ENCODE measurements at places on chromosomes 5 and 9. TPM values are rescaled to one million over a fixed set of nuclear protein-coding genes. Genes with fewer than 3 reads are reported as not detected.
A peak's percentile ranks its signal among the peaks of the same experiment; 100 is the strongest.

Gene MSMP
- 0.61 TPM for total RNA-seq

DNA sequence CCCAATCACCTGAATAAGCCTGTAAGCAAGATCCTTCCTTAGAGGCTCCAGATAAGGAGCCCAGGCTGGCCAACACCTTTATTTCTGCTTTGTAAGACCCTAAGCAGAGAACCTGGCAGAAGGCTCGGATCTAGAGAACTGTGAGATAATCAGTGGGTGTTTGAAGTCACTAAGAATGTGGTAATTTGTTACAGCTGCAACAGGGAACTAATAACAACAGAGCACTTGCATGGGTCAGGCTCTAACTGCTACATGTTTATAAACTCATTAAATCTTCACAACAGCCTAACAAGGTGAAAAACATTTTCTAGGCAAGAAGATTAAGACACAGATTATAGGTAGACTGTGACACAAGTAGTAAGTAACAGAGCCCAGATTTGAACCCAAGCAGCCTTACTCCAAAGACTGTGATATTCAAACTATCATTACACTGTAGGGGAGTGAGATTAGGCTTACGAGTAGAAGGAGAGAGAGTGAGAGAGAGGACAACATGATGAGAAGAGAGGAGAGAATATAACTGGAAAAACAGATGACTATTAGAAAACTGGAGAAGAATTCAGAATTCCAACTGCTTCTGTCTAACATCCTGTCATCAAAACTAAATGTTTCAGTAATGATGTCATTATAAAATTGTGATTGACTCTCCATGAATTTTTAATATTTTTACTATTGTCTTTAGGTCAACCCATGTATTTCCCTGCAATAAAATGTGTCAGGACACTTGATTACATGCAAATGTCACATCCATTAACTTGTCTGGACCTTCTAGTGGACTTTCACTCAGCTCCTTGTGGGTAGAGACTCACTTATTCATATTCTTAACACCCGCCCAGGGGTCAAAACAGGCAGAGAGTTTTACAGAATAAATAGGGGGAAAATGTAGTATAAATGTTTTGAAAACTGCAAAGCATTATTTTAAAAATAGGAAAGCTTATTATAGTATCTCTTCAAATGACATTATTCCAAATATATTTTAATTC lies 290.9 kb upstream of the RGMB start:
- no peak for DNase-seq

- no peak for DNase-seq
Measured at GRCh38 chr9:69771775-69772418, 12.1 kb upstream of the PTAR1 start.

Gene SPATA31C1
- total RNA-seq: not detected

Gene PCDHA5
- not detected for total RNA-seq

Gene SPDL1
- 13.7 TPM for total RNA-seq

GRCh38 chr5:42825422-42826148 lies 13.9 kb upstream of the SELENOP start:
- no peak for DNase-seq

DNA sequence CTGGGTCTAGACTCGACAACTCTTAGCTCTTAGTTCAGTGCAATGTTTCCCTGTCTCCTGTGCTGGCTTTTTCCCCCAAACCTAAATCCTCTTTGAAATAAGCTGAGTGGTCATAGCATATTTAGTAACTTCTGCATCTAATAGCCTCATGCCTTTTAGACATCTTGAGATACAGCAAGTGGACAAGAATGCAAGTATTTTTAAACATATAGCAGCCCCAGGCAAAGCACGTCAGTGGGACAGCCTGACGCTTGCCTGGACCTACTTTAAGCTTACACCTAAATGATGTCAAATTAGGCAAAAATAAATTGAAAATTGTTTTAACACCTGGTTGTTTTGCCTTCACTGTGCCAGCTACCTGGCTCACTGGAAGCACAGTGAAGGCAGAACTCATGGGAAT lies 8.0 kb downstream of the C9 start:
- no peak for DNase-seq

Gene HTR1A
- not detected for total RNA-seq

Gene NUTM2G
- total RNA-seq: not detected

- DNase-seq: no peak
Measured at GRCh38 chr9:22446950-22447617, 460 bp downstream of the DMRTA1 start.

GRCh38 chr9:98107926-98108325 lies 11.1 kb downstream of the TRIM14 start:
- no peak for DNase-seq

Gene LAMC3
- 4.5 TPM for total RNA-seq

Gene LIFR
- total RNA-seq: 0.16 TPM

Gene DOLK
- 6.0 TPM for total RNA-seq

Gene KDM4C
- total RNA-seq: 93.3 TPM

- no peak for DNase-seq
Measured at GRCh38 chr5:112419164-112419985, at the start of gene EPB41L4A. Gene EPB41L4A, minus strand, starts transcription at chr5:112419277. Its CDS starts 238 bp downstream, at chr5:112419039.

- DNase-seq: no peak
Measured at GRCh38 chr5:181192337-181193046, 12.5 kb downstream of the TRIM7 start.

DNA sequence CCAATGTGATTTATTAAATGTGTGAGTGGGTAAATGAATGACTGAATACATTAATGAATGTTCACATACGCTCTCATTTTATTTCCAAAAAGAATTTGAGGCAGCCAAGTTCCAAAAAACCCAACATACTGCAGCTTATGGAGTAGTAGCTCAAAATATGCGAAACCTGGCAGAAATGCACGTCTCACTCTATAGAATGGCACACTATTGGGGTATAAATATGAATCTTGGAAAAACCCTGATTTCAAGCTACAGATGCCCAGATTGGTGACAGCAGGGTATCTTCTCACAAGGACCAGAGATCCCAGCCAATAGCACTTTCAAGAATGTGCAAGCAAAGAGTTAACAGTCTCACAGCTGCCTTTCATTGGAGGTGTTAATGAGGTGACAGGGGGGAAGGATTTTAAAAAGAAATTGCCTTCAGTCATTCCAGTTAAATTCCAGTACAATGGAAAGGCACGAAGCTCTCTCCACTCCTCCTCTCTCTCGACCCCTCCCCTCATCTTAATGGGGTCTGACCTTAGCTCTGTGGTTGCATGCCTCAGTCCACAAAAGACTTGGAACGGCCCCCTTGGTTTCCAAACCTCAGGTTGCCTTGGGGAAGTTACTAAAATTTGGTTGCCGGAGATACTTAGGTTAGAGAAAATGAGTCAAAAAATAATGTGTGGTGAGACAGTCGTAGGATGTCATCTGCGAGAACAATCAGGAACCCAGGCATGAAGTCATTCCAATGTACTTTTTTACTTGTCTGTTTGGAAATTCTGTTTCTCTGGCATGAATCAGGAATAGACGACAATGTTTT lies 307.4 kb downstream of the NFIB start:
- no peak for DNase-seq

DNA sequence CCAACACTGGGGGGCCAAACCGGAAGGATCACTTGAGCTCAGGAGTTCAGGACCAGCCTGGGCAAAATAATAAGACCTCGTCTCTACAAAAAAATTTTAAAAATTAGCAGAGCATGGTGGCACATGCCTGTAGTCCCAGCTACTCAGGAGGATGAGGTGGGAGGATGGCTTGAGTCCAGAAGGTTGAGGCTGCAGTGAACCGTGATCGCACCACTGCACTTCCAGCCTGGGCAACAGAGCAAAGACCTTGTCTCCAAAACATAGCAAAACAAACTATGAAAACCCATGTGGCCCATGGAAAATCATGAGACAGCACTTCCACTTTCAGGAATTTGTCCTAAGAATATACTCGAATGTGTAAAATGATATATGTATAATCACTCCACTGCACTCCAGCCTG lies 6.1 kb downstream of the SETX start:
- DNase-seq: no peak

Gene CARD9
- total RNA-seq: 1.1 TPM

Gene PDGFRB
- 0.64 TPM for total RNA-seq

Gene ALDH7A1
- total RNA-seq: 0.51 TPM

- DNase-seq: no peak
Measured at GRCh38 chr9:38284588-38285051, 107.9 kb upstream of the ALDH1B1 start.

Gene SLC24A2
- total RNA-seq: not detected

Gene FYB1
- total RNA-seq: 310 TPM

DNA sequence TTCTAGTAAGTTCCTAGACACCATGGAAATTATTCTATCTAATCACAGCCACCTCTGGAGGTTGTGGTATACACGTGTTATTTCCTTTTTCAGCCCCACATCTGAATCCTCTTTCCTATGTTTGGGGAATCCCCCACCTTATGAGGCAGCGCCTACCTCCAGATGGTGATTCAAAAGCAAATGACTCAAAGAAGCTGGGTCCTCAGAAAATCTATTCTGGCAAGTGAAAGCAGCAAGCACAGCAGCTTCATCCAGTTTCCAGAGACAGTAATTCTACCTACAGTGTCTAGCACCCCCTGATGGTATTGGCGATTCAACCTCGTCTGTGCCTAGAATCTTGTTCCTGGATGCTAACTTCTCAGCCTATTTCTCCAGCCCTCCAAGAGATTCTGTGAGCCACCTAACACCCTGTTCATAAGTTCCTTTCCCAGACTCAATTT lies 43.0 kb downstream of the STRBP start:
- peak; percentile 20 for DNase-seq

DNA sequence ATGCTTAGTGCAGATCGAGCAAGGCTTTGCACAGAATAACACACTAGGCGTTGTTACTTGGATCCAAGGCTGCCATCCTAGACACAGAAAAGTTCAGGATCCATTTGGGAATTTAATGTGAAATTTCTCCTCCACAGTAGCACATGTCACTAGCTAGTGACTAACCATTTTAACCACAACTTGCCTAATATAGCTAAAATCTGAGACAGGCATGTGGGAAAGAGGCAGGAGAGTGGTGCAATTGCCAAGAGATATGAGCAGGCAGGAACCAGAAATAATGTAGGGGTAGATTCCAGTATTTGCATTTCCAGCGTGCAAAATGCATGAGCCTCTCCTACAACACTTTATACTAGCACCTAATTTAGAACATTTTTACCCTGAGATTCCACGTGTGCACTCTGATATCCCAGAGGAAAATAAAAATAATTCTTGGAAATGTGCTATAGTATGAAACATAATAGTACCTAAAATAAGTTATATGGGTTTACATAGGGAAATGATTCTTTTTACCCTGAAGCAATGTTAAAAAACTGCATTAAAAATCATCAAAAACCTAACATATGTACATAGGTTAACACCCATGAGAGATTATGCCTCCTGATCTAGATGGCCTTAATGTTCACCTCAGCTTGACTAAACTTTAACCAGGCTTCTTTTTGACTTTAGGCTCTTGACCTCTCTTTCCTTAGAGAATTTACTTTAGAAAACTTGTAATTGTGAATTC lies 1230.6 kb upstream of the NUDT12 start:
- DNase-seq: no peak

GRCh38 chr9:93585259-93585658 lies 8.9 kb downstream of the PHF2 start:
- DNase-seq: no peak

Gene OMD
- total RNA-seq: not detected

DNA sequence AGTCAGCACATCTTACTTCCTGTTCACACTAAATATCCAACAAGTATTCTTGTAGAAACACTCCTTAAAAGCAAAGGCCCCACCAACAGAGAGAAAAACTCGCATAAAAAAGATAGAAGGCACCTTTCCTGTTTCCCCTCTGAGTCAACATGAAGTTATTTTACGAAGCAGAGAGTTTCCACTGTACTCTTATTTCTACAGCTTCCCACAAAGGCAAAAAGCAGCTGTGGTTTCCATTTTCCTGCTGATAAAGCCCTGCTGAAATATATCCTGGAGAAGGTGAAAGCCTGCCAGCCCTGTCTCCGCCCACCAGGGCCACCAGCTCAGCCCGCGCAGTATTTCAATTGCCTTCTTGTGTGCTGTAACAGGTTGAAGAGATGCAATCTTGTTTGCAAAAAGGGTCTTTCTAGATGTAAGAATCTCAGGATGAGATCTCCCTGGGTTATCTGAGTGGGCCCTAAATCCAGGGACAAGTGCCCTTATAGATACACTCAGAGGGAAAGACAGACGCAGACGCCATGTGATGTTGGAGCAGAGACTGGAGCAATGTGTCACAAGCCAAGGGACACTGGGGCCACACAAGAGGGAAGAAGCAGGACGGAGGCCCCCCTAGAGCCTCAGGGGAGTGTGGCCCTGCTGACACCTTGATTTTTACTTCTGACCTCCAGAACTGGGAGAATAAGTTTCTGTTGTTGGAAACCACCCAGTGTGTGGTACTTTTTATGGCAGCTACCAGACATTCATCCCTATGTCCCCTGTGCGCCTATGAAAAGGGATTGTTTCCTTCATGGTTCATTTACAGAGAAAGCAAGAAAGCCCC lies 19.9 kb downstream of the SEMA4D start:
- DNase-seq: peak; percentile 49

DNA sequence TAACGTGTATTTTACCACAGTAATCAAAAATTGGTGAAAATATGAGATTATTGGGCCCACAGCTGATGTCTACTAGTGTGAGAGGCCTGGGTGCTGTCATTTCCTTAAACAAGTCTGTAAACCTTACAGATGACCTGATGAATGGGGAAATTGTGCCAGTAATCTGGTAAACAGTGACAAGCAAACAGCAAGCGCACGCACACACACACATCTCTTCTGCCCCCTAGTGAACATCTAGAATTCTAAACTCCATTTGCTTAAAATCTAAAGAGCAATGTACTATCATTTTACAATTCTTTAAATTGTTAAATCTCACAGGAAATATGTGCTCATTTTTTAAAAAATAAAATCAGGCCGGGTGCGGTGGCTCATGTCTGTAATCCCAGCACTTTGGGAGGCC lies 7.5 kb upstream of the RAPGEF1 start:
- no peak for DNase-seq

DNA sequence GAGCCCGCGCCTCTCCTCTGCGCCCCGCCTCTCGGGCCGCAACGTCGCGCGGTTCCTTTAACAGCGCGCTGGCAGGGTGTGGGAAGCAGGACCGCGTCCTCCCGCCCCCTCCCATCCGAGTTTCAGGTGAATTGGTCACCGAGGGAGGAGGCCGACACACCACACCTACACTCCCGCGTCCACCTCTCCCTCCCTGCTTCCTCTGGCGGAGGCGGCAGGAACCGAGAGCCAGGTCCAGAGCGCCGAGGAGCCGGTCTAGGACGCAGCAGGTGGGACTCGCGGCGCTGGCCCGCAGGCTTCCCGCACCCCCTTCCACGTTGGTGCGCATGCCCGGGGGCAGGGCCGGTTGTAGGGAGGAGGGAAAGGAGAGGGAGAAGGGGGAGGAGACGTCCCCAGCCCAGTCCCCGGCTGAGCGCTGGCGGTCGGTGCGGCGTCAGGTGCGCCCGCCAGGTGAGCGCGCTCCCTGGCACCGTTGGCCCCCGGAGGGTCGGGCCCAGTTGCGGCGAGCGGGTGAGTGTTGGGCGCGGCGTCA lies at the start of gene OCLN:
Gene OCLN, plus strand, starts transcription at position 400 of the 532 bp plus-strand sequence. CDS start 11,455 bp downstream, outside the sequence.
- DNase-seq: no peak

Measured in naive thymus-derived CD4-positive, alpha-beta T cell (primary cell).